NCI-H2081 treated with DMSO at 0.1 percent for 48 hours (cell line): ENCODE measurements at places on chromosomes 12 and 14.

GRCh38 chr12:51645961-51646360 lies 54.9 kb downstream of the SCN8A start:
- no peak for DNase-seq

DNA sequence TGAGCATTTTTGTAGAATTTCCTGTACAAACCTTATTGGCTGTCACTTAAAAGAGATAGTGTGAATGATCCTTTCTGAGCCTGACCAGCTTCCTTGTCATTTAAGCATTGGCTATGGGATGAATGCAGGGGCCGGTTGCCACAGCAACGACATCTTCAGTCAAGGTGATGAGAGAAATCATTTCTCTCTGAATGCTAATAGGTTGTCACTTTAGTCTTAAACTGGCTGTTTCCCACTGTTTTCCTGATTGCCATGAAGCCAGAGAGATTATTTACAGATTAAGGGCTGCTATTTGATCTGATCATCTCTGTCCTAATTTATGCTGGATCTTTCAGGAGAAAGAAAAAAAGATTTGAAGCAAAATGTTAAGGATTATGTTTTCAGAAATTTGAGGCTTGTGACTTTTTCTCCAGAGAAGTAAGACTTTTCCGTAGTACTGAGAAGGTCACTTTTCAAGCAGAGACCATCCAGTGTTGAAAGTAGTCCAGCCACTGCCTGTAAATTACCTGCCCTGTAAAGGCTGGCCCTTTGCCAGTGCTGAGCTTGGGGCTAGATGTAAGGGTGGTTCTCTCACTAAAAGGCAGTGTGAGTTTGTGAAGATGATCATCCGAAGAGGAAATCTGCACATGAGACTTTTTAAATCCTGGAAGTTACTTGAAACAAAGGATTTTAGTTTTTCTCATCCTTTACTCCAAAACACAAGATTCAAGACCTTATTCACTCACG lies 235.6 kb downstream of the DACT1 start:
- DNase-seq: no peak

GRCh38 chr14:87628129-87628528 lies 364.9 kb downstream of the GALC start:
- no peak for DNase-seq

DNA sequence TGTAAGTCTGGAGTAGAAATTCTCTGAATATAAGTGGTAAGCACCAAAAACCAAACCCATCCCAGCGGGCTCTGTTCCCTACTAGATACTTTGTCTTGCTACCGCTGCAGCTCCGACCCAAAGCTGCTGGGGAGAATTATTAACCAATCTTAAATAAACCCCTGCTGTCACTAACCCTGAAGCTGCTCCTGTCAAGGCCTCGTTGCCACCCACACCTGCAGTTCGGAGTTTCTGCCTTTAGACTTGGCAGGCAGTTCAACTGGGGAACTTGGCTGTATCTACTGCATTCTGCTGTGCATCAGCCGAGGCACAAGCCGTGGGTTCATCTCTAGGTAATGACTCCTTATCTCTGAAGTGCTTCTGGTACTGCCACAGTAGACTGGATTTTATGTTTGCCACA lies 55.5 kb downstream of the PPM1A start:
- no peak for DNase-seq

GRCh38 chr12:43937947-43938346 lies 102.1 kb downstream of the TMEM117 start:
- no peak for DNase-seq

DNA sequence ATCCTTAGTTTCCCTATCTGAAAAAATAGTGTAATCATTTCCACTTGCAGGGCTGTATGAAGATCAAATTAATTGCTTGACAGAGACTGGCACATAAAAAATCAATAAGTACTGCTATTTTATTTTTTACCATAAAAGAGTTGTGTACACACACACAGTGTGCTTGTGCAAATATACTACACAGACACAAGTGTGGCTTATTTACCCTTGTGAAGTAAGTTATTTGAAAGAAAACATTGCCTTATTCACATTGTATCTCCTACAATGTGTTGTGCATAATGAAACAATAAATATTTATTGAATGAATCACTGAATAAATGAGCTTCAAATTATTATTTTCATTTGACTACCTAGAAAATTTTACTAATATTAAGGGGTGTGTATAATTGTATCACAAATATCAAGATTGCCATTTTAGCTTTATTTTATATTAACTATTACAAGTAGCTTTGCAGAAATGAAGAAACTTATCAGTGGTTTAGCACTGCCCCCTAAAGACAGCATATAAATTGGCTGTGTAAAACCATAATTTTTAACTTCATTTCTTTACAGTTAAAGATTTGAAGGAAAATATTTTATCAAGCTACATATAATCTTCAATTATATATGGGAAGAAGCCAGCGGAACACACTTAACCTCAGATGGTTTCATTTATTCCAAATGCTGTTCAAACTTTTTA lies 11.3 kb downstream of the GARIN6 start:
- DNase-seq: no peak

- no peak for DNase-seq
Observed at GRCh38 chr14:96103560-96104460, 64.6 kb downstream of the C14orf132 start.

DNA sequence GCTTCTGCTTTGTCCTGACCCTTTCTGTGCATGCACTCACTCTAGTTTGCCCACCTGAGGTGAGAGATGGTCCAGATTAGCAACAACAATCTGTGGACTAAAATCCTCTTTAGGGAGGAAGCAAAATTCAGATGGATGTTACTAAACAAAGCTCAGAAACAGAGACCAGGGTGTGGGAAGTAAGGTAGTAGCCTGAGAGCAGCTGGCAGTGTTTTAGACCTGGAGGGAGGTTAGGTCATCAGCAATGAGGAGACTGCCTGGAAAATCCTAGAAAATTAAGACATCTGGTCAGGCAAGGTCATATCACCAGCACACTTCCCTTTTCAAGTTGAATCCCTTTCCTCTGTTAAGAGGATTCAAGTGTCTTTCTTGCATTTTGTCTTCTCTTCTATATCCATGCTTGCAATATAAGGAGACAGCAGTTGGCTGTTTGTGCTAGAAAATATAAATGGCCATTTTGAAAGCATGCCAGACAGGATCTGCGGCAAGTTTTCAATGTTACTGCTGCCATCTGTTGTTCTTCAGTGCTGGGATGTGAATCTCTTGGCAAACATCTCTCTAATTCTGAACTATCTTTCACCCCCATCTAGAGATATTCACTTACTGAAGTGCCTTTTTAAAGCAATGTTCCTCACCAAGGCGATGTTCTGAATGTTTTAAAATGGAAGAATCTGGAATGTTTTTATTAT lies 266.4 kb downstream of the NAV3 start:
- DNase-seq: no peak

DNA sequence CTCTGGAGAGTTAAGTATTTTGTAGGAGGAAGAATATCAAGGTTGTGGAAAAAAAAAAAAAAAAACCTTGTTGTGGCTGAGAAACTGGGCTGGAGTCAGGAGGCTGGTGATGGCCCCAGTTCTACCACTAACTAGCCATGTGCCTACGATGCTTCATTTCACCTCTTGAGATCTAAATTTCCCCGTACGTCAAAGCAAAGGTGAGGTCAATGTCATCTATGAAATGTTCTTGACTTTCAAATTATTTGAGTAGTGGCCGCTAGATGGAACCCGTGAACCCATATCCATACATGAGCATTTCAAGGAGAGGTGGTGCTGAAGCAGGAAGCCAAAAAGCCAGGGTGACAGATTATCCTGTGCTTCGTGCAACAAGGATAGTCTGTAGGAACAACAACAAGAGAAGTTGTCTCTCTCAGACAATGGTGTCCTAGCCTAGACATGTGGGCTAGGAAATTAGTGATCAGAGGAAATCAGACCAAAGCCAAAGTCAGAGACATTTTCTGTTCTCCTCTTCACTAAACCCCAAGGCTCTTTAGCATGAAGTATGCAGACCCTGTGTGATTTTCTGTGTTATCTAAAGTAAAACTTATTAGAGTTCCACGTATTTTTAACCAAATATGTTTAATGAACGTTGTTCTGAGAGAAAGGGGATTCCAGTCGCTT lies 95.5 kb upstream of the ETV6 start:
- DNase-seq: peak; percentile 20

DNA sequence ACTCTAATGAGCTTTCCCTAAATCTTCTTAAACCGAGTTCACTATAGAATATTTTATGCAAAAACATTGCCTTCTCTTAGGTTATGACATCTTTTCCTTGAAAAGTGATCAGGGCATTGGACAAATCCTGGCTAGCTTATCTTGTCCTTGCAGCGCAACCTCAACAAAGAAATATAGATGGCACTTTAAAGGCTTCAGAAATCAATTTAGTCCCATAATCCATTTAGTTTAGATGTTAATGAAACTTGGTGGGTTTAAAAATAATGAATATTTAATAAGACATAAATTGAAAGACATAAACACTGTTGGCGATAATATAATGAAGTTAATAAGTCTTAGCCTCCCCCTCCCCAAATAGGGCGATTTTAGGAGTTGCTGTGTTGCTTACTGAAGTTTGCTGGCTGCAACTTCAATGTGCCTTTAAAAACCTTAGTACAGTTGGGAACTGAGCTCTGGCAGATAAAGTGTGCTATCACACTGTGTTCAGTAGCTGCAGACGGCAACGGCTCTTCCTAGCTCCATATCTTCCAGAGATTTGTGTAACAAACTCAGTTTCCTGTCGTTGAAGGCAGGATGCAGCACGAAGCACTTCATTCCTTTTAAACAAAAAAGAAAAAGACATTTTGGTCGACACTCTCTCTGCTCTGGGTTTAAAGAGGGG lies 19.5 kb downstream of the PLXNC1 start:
- DNase-seq: no peak

GRCh38 chr14:29814156-29815015 lies 113.3 kb downstream of the PRKD1 start:
- peak; percentile 31 for DNase-seq
